ENCODE measurements at places on chromosomes 1 and 21.

DNA sequence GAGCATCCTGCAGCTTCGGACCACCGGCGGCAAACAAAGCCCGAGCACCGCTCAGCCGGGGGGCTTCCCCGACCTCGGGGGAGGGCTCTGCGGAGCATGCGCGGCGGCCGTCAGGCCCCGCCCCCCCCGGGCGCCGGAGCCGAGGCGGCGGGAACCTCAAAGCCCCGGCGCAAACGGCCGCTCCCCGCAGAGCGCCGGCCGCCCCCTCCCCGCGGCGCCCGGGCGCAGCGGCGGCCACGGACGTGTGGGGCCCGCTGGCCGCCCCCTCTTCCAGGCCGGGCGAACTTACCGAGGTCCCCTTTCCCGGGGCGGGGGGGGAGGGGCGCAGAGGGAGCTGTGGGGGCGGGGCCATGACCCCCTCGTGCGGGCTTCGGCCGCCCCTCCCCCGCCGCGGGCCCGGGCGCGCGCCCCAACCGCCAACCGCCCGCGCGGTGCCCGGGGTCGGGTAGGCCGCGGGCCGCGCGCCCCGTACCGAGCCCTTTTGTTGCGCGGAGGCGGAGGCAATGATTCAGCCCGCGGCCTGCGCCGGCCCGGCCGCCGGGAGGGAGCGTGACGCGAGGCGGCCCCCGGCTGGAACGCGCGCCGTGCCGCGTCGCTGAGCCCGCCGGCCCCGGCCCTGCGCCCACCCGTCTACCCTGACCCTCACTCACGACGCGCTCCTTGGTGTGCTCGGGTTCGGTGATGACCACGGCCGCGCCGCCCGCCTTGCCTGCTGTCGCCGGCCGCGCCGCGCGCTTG lies 1.7 kb downstream of the RCC2 start:
- peak; percentile 32 for DNase-seq

DNA sequence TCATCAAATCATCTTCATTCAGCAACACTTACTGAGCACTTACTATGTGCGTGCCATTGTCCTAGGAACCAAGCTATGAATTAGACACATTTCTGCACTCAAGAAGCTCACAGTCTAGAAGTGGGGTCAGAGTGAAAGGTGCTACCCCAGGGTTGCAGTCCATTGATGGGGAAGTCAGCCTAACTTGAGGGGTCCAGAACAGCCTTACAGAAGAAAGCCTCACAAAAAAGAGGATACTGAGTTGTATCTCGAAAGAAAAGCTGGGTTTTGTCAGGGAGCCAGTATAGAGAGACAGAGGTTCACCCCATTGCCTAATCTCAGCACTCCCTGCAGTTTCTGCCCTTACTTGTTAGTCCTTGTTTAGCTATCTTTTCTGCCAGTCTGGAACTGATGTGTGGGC lies 153.1 kb upstream of the JUN start:
- no peak for DNase-seq

GRCh38 chr1:47257224-47257623 lies 25.2 kb upstream of the TAL1 start:
- no peak for DNase-seq

- no peak for DNase-seq
These were observed 602.9 kb downstream of the NPHP4 start for GRCh38 chr1:5389101-5389885.

DNA sequence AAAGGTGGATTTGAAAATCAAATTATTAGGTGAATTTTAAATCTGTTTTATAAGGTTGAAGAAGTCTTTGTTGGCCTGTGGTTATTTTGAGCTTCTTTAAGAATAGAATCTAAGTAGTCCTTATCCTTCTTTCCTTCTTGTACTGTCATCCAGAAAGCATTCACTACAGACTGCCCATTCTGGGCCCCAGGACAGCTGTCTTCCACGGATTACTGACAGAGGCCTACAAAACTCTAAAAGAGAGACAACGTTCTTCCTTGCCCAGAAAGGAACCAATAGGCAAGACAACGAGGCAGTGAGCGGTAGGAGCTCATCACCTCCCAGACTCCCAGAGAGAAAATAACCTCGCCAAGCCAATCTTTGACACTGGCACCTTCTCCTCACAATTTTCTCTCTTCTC lies 24.4 kb upstream of the PIGC start:
- DNase-seq = no peak

GRCh38 chr21:39675993-39676661 lies 63.4 kb downstream of the B3GALT5 start:
- peak; percentile 96 for DNase-seq

DNA sequence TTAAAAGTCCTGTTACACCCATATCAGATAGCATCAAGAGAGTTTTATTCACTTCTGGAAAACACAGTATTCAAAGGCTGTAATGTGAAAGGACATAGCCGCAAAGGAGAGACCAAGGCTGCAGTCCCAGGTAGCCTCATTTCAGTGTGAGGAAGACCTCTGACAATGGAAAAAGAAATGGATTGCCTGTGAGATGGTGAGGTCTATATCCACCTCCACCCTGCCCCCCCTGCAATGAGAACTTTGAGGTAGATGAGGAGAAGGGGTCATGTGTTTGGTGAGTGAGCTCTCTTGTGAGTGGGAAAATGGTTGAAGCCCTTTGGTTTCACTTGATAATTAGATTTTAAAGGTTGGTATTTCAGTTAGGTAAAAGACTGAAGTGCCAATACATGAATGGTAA lies 3.5 kb downstream of the MRPS6 start:
- no peak for DNase-seq

GRCh38 chr1:79929356-79929755 lies 922.8 kb upstream of the ADGRL4 start:
- no peak for DNase-seq

GRCh38 chr1:214650664-214651063 lies 47.7 kb downstream of the CENPF start:
- DNase-seq = no peak

DNA sequence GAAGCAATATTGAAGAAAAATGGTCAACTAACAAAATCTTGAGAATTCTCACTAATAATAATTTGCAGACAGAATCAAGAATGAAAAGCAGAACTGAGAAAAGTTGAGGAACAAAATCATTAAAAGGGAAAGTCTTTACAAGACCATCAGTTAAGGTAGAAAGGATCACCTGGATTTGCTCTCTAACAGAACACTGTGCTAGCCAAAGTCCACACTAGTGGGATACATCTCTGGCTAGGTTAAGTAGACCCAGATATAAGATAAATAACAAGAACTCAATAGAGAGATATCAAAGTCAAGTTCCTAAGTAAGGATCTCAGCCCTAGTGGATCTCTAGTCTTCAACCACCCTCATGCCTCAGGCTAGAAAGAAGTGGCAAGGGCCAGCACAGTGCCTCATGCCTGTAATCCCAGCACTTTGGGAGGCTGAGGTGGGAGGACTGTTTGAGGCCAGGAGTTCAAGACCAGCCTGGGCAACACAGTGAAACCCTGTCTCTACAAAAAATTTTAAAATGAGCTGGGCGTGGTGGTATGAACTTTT lies 19.6 kb downstream of the IPP start:
- DNase-seq = no peak

DNA sequence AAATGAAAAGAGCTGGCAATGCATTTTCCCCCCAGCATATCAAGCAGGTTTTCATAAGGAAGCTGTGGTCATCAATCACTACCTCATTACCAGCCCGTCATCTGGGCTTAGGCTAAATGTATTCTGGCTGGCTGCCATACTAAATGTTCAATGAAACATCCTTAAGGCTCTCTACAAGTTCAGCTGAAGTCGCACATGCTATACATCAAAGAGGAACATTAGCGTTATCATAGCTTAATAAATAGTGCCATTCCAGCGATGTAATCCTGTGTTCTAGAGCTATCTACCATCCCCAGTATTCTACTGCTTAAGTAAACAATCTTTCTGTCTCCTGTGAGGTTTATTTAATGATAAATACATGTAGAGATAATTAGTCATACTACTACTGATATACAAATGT lies 288.8 kb downstream of the DPYD start:
- DNase-seq = peak; percentile 9
